ENCODE measurements at places on chromosomes 3 and 15.

- no peak for DNase-seq
Observed at GRCh38 chr15:100311154-100311625, 30.6 kb downstream of the ADAMTS17 start.

DNA sequence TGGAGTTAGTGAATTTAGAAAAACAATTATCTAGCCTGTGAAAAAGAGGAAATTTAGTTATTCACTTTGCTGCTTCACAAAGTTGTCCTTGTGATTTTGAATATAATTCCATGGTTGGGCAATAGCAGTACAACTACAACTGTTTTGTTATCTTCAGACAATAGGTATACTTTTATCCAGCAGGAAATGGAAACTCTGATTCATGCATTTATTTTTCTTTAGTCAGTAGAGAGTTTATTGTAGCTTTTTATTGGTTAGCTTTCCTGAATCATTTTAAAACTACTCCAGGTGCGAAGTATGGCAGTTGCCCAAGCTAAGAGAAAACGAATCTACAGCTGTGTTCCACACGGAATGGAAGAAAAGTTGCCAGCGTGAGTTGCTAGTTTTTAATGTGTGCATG lies 80.3 kb downstream of the TM4SF4 start:
- no peak for DNase-seq

- no peak for DNase-seq
Observed at GRCh38 chr15:67181221-67181639, 73.2 kb downstream of the AAGAB start.

DNA sequence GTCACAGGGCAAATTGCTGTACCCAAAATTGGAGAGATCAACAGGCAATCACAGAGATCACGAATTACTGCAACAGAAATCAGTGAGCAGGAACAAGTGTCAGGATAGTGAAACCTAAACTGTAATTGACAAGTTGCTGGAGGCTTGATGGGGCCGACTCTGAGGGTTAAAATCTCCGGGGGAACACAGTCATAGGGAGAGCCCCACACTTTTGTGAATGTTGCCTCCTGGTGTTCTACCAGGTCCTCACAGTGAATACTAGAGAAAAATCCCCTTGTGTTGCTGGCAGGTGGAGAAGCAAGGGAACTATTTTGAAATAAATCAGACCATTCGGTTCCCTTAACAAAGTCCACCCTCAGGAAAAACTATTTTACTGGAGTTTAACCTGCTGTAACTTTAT lies 697.5 kb upstream of the CBLB start:
- DNase-seq, result no peak

GRCh38 chr15:91021516-91022074 lies 799 bp downstream of the VPS33B start:
- no peak for DNase-seq

DNA sequence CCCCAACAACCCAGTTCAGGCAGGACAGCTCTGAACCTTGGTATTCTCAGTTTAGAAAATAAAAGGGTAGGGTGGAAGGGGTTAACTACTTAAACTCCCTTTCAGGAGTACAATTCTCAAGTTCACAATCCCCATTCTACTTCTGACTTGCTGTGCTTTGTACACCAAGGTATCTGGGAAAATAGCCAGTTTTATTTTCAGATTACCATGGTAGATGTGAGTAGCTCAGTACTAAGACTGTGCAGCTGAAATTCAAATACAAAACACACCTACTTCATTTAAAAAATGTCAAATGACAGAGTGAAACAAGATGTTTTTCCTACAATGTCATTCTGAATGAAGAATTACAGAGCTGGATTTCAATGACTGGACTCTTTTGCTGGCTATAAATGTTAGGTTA lies 27.4 kb downstream of the SLC7A14 start:
- DNase-seq, result no peak

DNA sequence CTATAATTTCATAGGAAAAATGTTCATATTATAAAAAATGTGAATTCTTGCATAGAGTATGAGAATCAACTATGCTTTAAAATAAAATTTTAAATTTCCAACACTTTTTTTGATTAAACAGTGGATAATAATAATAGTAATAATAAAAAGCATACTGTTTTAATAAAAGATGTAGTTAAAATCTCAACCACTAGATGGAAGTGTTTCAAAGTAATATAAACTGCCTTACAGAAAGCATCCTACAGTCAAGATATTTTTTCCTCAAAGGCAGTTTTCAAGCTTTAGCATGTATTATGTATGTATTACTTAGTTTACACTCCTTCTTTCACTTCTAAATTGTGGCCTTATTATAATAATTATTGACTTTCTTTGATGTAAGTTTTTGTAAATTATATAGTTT lies 217.5 kb downstream of the CHL1 start:
- no peak for DNase-seq

GRCh38 chr15:98746375-98747155 lies 98.2 kb downstream of the IGF1R start:
- DNase-seq, result no peak

DNA sequence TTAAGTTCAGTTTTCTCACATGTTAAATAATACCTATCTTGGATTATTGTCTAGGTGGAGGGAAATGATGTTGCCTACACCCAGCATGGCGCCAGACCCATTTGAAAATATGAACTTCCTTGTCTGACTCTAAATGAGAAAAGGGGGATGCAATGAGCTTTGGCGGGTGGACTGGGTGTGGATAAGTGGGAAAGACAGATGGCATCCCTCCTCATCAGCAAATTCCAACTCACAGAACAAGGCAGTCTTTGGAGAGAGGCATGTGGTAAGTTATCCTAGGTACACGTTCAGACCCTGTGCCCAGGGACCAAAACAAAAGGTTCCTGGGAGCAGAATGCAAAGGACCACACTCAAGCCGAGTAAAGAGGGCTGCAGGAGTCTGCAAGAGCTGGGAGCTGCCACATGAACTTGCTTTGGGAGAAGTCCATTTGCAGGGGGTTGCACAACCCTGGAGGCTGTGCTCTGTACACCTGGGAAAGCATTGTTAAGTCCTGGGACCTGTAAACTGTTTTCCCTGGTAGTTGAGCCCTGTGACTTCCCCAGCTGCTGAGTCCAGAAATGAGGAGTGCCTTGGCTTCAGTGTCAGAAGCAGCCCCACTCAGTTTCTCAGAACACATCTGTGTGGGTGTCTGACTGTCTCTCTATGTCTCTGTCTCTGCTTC lies 102.3 kb upstream of the TPM1 start:
- no peak for DNase-seq

- no peak for DNase-seq
Observed at GRCh38 chr3:186073641-186074040, 35.2 kb downstream of the ETV5 start.

DNA sequence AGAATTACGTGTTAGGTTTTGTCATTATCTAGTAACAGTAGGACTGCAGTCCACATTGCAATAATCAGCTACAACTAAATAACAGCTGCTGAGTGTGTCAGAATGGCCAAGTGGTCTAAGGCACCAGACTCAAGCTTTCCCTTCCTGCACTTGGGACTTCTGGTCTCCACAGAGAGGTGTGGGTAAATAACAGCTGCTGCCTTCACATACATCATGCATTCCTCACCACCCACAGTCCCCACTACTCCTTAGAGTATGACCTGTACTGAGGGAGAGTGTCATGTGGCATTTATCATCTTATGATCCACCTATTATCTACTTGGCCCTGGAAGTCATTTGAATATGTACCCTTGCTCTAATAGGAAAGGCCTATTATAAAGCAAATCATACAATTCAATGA lies 22.2 kb upstream of the ZMAT3 start:
- no peak for DNase-seq

GRCh38 chr3:182606905-182607504 lies 186.3 kb upstream of the ATP11B start:
- DNase-seq, result no peak

DNA sequence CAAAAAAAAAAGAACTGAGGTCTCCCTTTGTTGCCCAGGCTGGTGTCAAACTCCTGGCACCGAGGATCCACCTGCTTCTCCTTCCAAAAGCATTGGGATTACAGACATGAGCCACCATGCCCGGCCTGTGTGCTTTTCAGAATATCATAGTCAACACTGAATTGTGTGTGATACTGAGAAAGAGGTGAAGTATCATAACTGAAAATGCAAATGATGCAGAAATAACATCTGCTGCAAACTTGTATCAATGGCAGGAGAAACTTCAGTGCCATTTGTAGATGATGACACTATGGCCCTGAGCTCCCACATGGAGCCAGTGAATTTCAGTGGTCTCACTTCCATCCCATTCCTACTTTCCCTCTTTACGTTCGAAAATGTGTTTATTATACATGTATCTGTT lies 21.9 kb downstream of the IL12A start:
- no peak for DNase-seq

- DNase-seq, result peak; percentile 56
Observed at GRCh38 chr15:81410318-81410753, 36.3 kb upstream of the TMC3 start.

DNA sequence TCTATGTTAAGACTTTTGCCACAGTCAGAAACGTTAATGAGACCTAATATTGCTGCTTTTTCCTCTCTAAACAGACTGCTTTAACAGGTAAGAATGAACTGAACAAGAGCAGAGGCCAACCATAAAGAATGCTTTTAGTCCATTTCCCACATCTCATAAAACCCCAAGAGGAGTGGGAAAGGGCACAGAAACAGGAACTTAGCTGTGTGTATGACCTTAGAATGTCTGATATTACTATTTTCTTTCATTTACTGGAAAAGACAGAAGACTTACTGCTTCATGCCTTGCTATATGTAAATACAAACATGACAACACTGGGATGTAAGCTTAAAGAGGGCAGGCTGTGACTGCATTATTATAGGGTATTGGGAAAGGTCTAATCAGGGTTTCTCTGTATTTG lies 115.0 kb downstream of the ISL2 start:
- DNase-seq, result no peak

DNA sequence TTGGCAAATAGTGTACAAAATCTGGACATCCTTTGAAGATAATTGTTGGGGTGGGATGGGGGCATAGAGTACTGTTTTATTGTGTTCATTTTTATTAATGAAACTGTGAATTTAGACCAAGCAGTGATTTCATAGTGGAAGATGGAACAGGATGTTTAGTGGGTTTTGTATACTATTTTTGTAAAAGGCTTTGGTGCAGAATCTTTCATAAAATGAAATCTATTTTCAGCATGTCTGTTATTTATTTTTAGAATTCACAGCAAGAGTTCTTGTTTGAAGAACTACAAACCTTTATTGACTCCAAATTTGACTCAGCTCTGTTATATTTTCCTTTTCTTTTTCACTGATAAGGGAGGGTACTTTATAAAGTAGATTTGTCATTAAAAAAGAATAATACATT lies 145.4 kb downstream of the AKAP13 start:
- DNase-seq, result no peak

- DNase-seq, result no peak
Observed at GRCh38 chr3:85790445-85791030, 831.7 kb downstream of the CADM2 start.

DNA sequence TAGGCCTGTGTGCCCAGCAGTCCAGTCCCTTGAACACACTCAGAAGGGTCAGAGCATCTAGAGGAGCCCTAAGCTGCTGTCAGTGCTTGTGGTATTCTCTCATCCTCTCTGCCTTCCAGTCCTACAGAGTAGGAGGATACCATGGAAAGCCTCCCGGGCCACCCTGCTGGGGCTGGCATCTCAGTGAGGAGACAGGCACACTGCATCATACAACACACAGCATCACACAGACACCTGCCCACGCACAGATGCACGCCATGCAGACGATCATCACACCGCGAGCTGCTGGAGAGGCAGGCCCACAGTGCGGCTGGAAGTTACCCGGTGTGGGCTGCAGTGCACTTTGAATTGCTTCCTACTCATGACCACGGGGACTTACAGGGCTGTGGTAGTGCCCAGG lies 15.2 kb downstream of the GABRA5 start:
- DNase-seq, result no peak

DNA sequence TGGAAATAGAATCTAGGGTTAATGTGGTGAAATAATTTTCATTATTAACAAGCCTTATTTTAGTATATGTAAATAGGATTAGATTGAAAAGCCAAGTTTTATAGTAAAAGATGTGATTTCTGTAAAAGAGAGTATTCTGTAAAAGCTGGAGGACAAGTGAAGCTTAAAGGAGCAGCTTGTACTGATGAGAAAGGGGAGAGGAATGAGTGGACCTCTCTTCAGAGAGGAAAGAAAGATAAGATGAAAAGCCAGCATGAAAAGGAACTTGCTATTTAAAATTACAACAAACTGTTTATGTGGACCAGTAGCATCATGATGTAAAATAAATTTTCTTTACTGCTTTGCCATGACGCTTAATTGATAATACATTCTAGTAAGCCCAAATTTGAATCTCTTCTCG lies 18.5 kb downstream of the ALCAM start:
- DNase-seq, result no peak

DNA sequence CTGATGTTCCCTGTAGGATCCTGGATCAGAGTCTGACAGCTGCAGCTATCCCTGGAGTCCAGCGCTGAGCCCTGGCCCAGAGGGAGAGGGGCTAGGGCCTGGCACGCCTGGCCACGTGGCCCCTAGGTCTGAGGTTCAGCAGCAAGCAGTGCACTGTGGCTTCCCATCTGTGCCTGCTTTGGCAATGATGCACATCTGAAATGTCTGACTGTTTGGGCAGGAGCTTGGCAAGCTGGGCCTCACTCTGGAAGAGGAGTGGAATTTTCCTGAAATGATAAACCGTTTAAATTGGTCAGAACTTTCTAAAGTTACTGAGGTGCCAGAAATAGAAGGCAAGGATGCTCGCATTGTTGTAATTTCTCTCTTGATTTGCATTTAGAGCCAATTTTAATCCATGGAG lies 48.8 kb upstream of the MRPS22 start:
- DNase-seq, result no peak

DNA sequence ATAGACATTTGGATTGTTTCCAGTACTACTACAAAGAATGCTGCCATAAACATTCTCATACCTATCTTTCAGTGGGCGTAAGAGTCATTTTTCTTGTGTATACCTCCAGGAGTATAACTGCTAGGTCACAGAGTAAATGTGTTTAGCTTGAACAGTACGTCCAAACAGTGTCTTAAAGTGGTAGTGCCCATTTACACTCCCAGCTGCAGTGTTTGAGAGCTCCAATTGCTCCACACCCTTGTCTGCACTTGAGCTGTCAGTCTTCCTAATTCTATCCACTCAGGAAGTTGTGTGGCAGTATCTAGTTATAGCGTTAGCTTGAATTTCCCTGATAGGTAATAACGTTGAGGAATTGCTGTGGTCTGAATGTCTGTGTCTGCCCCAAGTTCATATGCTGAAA lies 404.7 kb upstream of the PPP2R3A start:
- DNase-seq, result no peak

DNA sequence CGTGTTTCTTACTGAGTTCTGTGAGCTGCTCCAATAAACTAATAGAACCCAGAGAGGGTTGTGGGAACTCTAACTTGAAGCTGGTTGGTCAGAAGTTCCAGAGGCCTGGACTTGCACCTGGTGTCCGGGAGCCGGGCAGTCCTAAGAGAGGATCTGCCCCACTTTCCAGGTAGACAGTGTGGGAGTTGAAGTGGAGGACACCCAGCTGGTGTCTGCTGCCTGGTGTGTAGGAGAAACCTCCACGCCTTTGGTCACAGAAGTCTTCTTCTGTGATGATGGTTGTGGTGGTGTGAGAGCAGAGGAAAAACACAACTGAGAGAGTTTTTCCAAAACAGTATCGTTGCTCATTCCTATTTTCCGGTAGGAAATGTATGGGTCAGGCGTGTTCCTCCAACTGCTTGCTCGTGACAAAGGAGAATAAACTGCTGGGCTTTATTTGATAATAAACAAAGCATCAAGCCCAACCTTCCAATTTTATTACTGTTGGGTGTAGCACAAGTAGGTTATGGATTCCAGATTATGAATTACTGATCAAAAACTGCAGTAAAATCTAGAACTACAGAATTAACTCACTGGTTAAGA lies 137.0 kb downstream of the KLF13 start:
- no peak for DNase-seq

Data from fibroblast of skin of left biceps (primary cell).